ENCODE measurements at places on chromosomes 6 and 20.

GRCh38 chr6:167526465-167527368 is 201.8 kb downstream of the TTLL2 start:
- DNase-seq, result no peak

DNA sequence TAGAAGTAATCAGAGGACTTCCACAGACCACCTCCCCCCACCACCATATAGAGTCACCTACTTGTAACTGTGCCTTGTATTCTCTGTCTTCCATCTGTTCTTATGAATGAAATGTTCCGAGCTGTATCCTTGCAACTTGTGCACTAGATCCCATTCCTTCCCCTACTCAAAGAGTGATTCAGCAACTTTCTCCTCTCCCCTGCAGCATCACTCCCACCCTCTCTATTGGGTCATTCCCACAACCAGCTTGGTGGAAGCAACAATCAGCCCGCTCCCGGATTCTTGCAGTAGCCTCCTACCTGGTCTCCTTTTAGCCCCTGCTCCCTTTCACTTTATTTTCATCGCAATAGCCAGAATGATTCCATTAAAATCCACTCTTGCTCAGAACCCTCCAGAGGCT is 34.9 kb upstream of the REV3L start:
- no peak for DNase-seq

DNA sequence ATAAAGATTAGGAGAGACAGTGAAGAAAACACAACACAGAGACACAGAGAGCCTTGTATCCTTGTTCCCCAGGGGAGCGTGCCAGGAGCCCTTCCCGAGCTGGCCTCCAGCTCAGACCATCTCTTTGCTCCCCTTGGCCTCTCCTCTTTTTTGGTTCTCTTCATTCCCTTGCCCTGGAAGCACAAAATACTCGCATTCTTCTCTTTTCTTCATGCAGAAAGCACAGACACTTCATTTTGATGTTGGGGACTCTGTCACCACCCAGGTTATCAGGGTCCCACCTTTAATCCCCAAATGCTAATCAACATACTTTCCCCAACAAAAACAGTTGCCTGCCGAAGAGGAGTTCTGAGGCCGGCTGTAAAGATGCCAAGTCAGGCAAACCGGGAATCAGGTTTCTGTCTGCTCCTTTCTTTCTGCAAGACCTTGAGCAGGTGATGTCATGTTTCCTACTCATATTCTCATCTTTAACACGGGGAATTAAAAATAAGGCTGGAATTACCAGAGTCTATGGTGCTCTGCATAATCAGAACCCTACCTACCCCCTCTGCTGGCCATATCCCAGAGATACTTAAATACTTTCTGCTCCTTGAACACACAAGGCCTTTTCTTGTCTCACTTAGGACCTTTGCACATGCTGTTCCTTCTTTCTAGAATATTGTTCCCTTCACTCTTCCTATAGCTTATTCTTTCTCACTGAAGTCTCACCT is 21.7 kb downstream of the TGM6 start:
- DNase-seq, result no peak

DNA sequence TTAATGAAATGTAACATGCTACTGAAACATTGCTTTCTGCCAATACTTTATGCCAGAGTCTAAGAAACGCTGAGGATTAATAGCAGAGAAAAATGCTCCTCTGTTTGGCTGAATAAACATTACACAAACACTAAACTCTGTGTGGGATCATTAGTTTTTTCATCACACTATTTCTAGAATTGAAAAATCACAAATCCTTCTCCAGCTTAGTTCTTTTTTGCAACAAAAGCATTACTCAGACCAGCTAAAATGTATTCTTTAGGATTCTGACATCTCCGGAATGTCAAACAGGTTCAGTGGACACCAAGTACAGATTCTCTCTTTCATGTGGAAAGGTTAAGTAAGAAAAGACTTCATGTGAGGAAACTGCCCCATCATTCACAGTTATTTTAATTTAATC is 226.9 kb downstream of the SIM1 start:
- DNase-seq, result no peak

GRCh38 chr6:129490521-129491255 is 219.3 kb downstream of the ARHGAP18 start:
- no peak for DNase-seq

- no peak for DNase-seq
Observed at GRCh38 chr6:73134588-73134987, 90.7 kb downstream of the KHDC1L start.

DNA sequence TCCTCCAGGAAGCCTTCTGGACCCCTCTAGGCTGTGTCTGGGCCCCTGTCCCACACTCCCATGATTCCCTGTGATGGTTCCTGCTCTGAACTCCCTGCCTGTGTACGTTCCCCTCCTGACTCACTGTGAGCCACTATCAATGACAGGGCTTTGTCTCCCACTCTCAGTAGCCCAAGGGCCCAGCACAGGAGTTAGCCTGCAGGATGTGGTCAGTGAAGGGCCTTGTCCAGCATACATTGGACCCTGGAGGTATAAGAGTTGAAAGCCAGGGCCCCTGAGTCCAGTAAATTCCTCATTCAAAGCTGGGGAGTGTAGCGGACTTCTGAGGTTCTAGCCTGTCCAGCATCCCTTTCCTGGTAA is 19.0 kb downstream of the ZBP1 start:
- no peak for DNase-seq

DNA sequence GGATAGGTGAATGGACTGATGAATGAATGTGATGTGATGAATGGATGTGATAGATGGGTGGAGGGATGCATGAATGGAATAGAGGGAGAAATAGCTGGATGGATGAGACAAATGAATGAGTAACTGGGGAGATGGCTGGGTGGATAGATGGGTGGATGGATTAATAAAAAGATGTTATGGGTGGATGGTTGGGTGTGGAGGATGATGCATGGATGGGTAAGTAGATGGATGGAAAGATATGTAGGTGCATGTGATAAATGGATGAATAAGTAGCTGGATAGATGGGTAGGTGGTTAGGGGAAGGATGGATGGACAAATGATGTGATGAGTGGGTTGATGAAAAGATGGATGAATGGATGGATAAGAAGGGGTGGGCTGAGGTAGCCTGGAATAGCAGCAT is 4.7 kb downstream of the HNF4A start:
- no peak for DNase-seq

DNA sequence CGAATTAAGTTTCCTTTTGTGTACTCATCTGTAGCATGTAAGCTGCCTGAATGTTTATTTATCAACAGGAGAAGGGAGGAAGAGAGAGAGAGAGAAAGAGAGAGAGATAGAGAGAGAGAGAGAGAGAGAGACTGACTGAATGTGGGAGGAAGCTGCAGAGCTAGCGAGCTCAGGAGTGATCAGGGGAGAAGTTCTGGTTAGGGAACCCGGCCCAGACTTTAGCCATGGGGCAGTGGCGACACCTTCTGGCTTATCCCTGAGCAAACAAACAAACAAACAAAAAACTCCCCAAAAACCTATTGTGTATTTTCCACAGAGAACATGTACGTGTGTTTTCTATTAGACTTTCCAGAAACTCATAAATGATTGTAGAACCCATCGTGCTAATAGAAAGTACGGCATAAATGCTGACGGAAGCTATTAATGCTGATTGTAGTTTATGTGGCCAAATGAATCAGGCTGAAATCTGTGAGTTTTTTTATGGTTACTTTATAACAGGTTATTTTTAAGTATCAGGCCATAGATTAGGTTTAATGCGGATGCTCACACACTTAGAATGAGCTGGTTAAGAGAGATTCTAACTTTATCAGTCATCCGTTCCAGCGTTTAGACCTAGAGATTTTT is 92.8 kb downstream of the CLIC5 start:
- DNase-seq, result peak; percentile 76

DNA sequence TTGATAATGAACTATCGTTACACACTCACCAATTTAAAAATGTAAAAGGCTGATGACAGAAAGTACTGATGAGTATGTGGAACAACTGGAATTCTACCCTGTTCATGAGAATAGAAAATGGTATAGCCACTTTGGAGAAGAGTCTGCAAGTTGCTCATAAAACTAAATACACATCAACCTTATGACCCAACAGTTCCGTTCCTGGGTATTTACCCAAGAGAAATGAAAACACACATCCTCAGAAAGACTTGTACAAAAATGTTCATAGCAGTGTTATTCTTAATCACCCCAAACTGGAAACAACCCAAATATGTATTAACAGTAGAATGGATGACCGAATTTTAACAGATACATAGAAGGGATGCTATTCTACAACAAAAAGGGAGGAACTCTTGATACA is 145.7 kb upstream of the LRFN2 start:
- no peak for DNase-seq

DNA sequence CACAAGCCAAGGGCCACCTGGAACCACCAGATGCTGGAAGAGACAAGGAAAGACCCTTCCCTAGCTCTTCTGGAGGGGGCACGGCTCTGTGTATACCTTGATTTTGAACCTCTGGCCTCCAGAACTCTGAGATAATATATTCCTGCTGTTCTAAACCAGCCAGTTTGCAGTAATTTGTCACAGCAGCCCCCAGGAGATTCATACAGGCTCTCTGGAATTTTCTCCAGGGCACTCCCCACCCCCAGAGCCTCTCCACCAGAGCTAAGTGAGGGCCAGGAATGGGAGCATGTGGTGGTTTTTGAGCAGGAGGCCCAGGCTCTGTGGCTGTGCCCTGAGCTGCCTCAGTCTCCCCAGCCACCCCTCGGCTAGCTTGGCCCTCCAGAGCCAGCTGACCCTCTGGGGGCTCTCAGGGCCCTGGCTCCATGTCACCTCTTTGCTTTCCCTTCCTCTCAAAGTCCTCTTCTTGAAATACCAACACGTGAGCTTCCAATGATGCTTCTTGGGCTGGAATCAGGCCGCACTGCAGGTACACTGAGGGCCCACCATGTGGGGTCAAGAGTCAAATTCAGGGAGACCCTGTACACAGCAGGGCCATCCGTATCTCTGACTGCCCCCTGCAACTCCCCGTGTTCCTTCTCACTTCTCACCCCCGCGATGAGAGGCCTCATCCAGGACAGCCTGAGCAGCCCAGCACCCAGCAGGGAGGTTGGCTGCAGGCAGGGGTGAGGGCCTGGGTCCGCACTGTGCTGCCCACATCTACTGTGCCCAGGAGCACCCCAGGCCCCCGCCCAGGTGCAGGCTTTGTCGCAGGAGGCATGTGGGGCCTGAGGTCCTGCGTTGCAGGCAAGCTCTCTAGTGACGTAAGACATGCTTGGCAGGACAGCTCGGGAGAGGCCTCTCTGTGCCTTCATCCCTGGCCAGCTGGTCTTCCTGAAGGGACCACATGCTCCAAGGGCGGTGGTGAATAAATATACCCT is 155.5 kb downstream of the ANKRD60 start:
- DNase-seq, result no peak

DNA sequence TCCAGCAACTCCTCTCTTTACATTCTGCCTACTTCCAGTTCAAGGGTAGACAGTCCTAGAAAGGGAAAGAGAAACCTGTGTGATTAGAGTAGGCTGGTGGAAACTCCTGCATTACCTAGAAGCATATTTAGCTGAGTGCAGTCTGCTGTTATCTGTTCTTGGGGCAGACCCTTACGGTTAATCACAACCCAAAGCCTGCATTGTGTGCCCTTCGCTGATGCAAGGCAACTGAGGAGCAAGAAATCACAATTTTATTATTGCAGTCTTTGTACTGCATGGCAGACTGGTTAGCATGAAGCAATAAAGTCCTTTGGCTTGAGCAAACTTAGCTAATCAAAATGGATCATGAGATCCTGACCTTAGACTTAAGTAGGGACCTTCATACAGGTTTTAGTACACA is 1.5 kb upstream of the GOPC start:
- DNase-seq, result no peak

DNA sequence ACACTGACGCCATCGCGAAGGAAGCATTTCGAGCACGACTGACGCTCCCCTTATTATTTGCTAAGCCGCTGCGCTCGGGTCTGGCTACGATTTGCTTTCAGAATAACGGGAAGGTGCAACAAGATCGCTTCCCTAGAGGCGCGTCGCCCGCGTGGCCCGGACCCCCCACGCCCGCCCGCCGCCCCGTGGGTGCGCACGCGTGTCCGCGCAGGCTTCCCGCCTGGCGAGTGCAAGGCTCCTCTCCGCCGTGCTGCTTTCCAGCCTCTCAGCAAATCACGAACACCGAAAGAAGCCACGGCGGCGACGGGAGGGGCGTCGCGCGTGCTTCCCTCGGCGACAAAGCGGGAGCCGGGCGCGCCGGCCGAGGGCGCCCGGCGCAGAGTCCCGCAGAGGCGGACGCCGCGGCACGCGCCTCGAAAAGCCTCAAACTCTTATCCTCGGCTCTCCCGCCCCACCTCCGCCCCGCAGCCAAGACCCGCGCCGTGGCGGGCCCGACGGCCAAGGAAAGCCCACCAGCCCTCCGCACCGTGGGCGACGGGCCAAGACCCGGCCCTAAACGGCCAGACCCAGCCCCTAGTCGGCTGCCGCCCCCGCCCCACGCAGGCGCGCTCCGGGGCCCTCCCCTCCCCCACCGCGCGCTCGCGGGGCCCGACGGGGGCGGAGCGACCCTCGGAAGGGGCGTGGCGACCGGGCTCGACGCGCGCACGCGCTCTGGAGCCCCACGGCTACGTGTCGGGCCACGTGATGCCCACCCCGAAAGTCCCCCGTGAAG is 987 bp upstream of the QKI start:
- DNase-seq, result peak; percentile 93

- DNase-seq, result no peak
Observed at GRCh38 chr20:57676589-57677583, 32.9 kb downstream of the PMEPA1 start.

DNA sequence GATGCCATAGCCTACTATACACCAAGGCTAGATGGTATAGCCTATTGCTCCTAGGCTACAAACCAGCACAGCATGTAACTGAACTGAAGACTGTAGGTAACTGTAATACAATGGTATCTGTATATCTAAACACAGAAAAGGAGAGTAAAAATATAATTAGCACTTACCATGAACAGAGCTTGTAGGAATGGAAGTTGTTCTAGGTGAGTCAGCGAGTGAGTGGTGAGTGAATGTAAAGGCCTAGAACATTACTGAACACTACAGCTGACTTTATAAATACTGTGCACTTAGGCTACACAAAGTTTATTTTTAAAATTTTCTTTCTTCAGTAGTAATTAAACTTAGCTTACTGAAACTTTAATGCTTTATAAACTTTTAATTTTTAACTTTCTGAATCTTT is 129.5 kb downstream of the BTBD9 start:
- no peak for DNase-seq

GRCh38 chr6:422433-423054 is 31.0 kb downstream of the IRF4 start:
- DNase-seq, result no peak

DNA sequence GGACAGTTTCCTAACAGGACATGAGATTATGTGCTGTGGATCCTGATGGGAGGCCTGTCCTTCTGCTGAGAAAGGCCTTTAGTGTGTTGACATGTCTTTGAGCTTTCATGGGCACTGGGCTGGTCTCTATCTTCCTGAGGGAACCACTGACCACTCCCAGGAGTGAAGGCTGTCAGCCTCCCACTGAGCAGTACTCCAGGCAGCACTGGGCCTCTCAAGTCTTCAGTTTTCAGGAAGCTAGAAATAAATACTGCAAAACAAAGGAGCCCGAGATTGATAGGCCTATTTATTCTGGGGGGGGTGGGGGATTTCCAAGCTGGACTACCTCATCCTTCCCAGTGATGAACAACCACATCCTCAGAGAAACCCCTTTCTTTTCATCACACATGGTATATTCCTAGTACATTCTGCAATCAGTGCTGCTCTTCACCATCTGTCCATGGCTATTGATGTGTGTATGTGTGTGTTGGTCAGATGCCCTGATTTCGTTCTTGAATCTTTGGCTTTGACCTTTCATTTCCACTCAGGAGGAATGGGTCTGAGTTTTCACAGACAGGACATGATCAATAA is 180.9 kb upstream of the SPTLC3 start:
- DNase-seq, result no peak

Data from Right ventricle myocardium superior (tissue), 1 donor.